ENCODE measurements at places on chromosomes 11 and 22.

DNA sequence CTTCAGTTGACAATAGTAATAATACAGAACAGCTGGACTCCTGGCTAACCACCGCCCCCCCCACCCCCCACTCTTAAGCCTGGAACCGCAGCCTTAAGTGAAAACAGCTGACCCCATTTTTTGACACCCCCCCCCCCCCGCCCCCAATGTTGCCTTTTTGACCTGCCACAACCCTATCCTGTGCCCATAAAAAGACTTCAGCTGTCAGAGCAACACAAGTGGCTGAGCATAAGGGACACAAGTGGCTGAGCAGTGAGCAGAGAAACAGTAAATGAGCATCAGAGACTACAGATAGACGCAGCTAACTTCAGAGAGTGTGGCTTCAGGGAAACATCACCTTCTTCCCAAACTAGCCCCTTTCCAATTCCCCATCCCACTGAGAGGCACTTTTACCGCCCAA is 1493.8 kb downstream of the LRRC4C start:
- DNase-seq = no peak

- DNase-seq = no peak
These were observed 296.7 kb upstream of the ANO5 start for GRCh38 chr11:21896216-21896615.

- DNase-seq = no peak
These were observed 45.1 kb downstream of the C11orf96 start for GRCh38 chr11:43987384-43988039.

- no peak for DNase-seq
These were observed 67.0 kb downstream of the ARHGAP20 start for GRCh38 chr11:110645253-110645652.

DNA sequence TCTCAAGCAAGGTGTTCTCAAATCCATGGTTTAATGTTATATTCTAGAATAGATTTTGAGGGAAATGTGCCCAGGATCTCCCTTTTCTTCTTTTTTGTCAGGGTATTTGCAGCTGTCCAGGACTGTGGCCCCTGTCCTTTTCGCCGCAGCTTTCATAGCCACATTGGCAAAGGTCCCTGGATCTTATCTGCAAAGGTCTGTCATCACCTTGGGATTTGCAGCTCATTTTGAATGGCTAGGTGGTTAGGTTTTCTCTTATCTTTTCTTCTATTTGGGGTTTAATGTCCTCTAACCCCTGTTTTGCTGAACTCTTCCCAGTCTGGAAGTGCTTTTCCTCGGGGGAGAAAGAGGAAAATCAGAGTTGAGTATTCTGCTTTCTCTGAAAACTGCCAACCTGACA is 11.7 kb upstream of the C1QTNF4 start:
- no peak for DNase-seq

- DNase-seq = no peak
These were observed 78.8 kb downstream of the PPP6R3 start for GRCh38 chr11:68539395-68539794.

GRCh38 chr11:122709039-122709760 is 53.7 kb downstream of the UBASH3B start:
- DNase-seq = no peak

- no peak for DNase-seq
These were observed 105.4 kb downstream of the FAM76B start for GRCh38 chr11:95684170-95684569.

DNA sequence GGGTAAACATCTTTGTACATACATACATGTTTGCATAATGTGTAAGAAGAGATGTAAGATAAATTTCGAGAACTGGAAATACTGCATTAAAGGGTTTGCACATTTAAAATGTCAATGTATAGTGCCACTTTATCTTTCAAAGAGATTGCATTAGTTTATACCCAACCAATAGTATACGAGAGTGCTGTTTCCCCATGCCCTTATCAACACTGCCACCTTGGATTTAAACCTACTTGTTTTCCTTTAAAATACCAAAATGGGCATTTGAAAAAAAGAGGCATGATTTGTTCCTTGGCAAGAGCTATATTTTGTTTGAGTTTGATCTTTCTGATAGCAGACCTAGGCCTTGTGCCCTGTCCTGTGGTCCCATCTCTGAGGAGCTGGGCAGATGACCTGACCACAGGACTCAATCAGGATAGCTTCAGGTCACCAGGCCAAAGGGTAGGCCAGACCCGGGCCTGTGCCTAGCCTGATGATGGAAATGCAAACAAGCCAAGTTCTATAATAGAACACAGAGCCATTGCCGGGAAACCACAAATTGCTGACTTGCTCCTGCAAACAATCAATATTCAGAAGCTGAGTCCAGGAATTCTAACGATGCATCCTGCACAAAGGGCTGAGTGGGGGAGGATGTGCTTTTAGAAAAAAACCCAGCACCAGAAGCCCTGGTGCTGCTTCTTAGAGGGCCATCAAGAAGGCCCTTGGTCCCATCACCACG is 16.9 kb upstream of the ALG8 start:
- DNase-seq = no peak

- DNase-seq = no peak
These were observed 22.4 kb upstream of the MYH9 start for GRCh38 chr22:36409911-36410756.

DNA sequence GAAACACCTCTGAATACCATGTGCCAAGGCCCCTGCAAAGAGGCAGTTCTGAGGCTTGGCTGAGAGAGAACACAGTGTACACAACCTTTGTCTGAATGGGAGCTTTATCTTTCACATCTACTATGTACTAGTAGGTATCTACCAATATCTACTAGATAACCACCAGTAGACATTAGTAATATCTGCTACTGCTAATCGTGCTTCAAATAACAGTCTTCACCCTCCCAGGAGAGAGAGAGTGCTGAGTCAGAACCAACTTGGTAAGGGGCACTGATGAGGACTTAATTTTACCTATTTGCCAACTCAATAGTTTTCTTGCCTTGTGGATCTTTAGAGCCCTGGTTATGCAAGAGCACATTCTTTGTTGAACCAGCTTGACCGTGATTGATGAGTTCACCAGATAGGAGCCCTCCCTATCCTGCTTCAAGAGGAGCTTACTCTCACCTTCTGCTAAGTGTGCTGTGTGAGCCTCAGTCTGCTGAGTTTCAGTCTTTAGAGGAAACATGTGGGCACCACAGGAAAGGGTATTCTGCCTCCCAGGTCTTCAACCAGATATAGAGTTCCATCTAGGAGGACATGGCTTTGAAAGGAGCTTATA is 967.5 kb downstream of the NTM start:
- no peak for DNase-seq

DNA sequence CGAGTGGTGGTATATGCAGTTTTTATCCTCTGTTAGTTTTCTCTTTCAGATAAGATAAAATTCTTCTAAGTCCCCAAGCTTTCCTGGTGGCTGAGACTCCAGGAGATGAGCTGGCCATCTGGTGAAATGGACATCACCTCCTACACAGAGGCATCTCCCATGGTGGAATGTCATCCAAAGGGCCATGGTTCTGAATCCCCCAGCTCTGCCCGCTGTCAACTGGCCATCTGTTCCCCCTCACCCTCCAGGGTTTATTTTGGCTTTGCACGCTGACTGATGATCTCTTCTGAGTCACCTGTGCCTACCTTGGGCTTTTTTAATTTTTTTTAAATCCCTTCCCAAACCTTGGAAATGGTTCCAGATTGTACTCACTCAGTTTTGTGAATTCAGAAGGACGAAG is 142.2 kb downstream of the HIPK3 start:
- DNase-seq = no peak

DNA sequence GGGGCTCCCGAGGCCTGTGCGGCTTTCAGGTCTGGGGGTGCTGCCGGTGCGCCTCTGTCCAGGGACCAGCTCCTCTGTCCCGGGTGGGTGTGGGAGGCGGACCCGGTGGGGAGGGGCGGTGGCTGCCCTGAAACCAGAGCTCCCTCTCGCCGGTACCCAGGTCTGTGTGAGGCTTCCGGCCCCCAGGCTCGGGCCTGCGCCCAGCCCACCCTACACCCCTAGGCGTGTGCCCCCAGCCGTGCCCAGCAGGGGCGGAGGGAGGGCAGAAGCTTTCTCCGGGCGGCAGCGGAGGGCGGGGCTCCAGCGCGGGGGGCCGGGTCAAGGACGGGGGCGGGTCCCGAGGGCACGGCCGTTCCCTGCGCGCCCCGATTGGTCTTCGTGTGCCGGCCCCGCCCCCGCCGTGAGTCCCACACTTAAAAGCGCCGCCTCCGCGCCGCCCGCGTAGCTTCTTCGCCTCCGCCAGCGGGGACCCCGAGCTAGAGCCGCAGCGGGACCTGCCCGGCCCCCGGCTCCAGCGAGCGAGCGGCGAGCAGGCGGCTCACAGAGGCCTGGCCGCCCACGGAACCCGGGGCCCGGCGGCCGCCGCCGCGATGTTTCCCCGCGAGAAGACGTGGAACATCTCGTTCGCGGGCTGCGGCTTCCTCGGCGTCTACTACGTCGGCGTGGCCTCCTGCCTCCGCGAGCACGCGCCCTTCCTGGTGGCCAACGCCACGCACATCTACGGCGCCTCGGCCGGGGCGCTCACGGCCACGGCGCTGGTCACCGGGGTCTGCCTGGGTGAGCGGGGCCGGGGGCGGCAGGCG is 616 bp downstream of the PNPLA2 start:
- peak; percentile 84 for DNase-seq

DNA sequence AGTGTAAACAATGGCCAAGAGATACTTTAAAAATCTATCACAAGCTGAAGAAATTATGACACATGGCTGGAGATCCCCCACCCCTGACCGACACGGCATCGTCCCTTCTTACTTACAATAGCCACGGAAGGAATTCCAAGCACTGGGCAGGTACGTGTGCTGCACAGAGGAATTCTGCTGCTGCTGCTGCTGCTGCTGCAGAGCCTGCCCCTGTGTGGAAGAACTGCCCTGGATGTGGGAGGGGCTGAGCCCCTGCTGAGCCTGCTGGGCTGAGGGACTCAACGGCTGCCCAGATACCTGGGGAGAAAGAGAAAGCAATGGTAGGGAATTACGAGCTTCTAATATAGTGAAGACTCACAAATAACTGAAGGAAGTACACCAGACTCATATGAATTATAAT is 15.0 kb upstream of the NFRKB start:
- DNase-seq = no peak

- no peak for DNase-seq
These were observed 20.1 kb downstream of the ELP4 start for GRCh38 chr11:31529701-31530100.

GRCh38 chr22:39332441-39333064 is 13.1 kb upstream of the RPL3 start:
- no peak for DNase-seq

DNA sequence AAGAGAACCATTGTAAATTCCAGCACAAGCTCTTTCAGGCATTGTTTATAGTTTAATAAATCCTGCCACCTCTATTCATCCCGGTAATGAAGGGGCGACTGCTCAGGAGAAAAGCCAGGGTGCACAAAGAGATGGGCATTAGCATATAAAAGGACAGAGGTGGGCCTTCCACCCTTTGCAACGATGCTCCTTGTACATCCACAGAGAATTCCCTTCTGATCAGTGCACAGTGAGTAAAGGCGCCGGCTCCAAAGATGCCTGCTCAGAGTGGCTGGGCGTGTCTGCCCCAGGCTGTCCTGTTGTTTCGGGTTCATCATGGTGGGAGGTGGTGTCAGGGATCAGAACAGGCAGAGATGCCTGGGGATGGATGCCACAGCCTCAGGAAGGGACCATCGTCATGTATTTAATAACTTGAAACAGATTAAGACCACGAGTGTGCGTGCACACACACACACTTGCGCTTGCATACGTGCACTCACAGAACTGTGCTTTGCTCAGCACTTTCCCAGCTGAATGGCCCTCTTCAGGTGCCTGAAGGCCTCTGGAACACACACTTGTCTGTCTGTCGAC is 305.0 kb downstream of the TBC1D22A start:
- no peak for DNase-seq

GRCh38 chr11:67409781-67410368 is 5.6 kb upstream of the CARNS1 start:
- DNase-seq = no peak

- DNase-seq = no peak
These were observed 72.7 kb downstream of the RAB38 start for GRCh38 chr11:88102598-88102934.

DNA sequence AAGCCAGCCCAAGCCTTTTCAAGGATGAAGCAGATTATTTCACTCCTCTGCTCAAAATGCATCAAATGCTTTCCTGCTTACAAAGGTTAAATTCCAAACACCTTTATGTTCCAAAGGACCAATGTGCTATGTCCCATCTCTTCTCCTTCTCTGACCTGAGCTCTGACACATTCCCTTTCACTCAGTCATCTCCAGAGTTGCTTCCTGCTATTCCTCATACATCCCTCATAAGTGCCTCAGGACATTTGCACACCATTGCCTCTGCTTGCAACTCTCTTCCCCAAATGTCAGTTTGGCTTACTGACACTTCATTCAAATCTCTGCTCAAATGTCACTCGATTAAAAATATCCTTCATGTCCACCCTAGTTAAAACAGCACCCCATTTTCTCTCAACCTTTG is 53.3 kb upstream of the BMAL1 start:
- no peak for DNase-seq

DNA sequence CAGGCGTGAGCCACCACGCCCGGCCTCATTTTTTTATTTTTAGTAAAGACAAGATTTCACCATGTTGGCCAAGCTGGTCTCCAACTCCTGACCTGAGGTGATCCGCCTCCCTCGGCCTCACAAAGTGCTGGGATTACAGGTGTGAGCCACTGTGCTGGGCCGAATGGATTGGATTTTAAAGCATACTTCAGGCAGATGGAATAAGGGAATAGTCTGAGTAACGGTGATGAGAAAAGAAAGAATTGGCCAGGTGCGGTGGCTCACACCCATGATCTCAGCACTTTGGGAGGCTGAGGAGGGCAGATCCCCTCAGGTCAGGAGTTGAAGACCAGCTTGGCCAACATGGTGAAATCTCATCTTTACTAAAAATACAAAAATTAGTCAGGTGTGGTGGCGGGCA is 2.1 kb upstream of the CBL start:
- DNase-seq = no peak

- peak; percentile 20 for DNase-seq
These were observed 679 bp downstream of the TUG1 start for GRCh38 chr22:30969532-30970355.

- DNase-seq = no peak
These were observed 33.8 kb upstream of the MUC5AC start for GRCh38 chr11:1123970-1124369.

- no peak for DNase-seq
These were observed 13.6 kb upstream of the LGR4 start for GRCh38 chr11:27485930-27486773.

GRCh38 chr11:96054870-96055705 is 131.2 kb upstream of the MTMR2 start:
- DNase-seq = no peak

DNA sequence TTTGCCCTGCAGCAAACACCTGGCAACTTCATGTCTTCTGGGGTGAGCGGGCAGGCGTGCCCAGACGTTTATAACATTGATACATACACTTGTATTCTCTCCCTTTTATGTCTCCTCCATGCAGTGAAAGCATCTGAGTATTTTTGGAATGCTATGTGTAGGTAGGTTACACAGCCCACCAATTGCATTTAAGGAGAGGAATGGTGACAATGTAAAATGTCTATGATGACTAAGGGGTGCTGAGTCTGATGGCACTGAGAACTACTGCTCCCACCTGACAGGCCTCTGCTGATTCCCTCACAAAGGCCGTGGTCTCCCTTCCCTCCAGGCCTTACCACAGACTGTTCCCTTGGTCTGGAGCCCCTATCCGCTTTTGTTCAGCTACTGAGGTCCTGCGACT is 22.9 kb upstream of the RASL10A start:
- no peak for DNase-seq

- no peak for DNase-seq
These were observed 17.2 kb upstream of the SYT13 start for GRCh38 chr11:45303316-45303715.

- no peak for DNase-seq
These were observed 29.1 kb upstream of the LMO2 start for GRCh38 chr11:33920838-33921613.

- no peak for DNase-seq
These were observed 47.1 kb upstream of the CLDN5 start for GRCh38 chr22:19571207-19571795.

Measured in stimulated activated CD4-positive, alpha-beta T cell treated with anti-CD3 and anti-CD28 coated beads, Interleukin-12 subunit alpha, Interleukin-12 subunit beta, amount 100 ng/mL, for 48 hours (primary cell).